ENCODE measurements at places on chromosomes 2 and 18. TPM values are rescaled to one million over a fixed set of nuclear protein-coding genes. Genes with fewer than 3 reads are reported as not detected.

The NT5C1B gene
- 0.33 TPM for total RNA-seq

The MYCN gene
- not detected for total RNA-seq

The DYSF gene
- 0.66 TPM for total RNA-seq

The ELOA2 gene
- not detected for total RNA-seq

The TCF4 gene
- total RNA-seq: 68.4 TPM

The BUB1 gene
- total RNA-seq: 20.4 TPM

The GPN1 gene
- 55.4 TPM for total RNA-seq

The DNAJC5G gene
- total RNA-seq: not detected

The HNMT gene
- 61.4 TPM for total RNA-seq

The ANKRD53 gene
- 0.50 TPM for total RNA-seq

The MZT2A gene
- 123 TPM for total RNA-seq

The BCL2 gene
- total RNA-seq: 2.7 TPM

The RAMP1 gene
- total RNA-seq: 13.1 TPM

The FOSL2 gene
- 33.3 TPM for total RNA-seq

The CIAO1 gene
- total RNA-seq: 87.7 TPM

The FAP gene
- 269 TPM for total RNA-seq

The DSG3 gene
- total RNA-seq: under 0.01 TPM

The WDR7 gene
- 30.3 TPM for total RNA-seq

The SUMO1 gene
- total RNA-seq: 124 TPM
